GM13977 (cell line): ENCODE measurements at places on chromosomes 3 and 15.

DNA sequence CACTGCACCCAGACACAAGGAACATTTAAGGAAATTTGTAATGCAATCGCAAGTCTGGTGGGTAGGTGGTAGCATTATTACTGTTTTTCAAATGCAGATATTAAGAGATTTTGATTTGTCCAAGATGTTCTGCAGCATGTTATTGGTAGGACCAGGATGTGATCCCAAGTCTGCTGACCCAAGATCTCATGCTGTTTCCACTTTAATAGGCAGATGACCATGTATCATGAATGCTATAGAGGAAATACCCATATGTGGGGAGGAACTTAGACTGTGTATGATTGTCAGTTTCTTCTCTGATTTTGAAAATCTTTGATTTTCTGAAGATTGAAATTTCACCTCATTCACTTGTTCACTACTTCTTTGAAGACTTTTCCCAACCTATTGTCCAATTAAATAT, 28.7 kb downstream of the ATP6V1A start:
- no peak for DNase-seq

- DNase-seq, result peak; percentile 71
Measured at GRCh38 chr3:40476478-40477470, at the start of gene ZNF619. Gene ZNF619, plus strand, starts transcription at chr3:40477122. Its CDS starts 858 bp downstream, at chr3:40477980.

GRCh38 chr3:161291191-161291901, 70.2 kb downstream of the NMD3 start:
- no peak for DNase-seq

- no peak for DNase-seq
Measured at GRCh38 chr3:44923632-44924456, 49.4 kb downstream of the TGM4 start.

DNA sequence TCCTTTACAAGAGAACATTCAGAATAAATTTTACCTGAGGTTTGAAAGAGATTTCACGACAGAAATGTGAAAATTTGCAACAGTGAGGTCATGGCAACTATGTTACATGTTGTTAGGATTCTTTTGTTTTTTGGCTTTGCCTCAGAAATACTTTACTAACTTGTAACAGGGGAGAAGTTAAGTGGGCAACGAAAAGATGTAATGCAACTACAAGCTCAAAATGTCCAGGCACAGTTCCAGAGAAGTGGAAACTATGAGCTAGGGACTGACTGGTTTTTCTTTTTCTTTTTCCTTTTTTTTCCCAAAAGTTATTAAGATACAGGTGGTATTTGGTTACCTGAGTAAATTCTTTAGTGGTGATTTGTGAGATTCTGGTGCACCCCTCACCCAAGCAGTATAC, 111.5 kb upstream of the PPP2R3A start:
- no peak for DNase-seq

GRCh38 chr3:129211345-129211744, 27.6 kb upstream of the CNBP start:
- no peak for DNase-seq

DNA sequence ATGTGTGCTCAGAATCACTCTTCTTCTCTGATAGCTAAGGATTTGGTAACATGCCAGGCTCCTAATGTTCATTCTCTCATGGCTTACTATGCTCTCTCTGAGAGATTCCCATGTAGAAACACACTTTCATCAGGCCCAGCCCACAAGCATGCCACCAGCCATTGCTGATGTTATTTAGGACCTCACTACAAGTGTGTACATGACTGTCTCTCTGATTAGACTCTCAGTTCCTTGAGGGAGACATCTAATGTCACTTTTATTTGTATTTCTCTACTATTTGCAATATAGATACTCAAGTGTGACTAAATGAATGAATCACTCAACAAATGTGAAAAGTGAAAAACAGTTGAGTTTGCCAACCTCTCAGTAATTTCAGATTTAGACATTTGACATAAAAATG, 84.3 kb upstream of the ARL6 start:
- no peak for DNase-seq

- peak; percentile 95 for DNase-seq
Measured at GRCh38 chr15:30991255-30992235, at the start of gene MTMR10. Gene MTMR10, minus strand, starts transcription at chr15:30991628. Its CDS starts 122 bp downstream, at chr15:30991506.

- DNase-seq, result no peak
Measured at GRCh38 chr3:140546649-140547048, 131.2 kb upstream of the TRIM42 start.

- DNase-seq, result no peak
Measured at GRCh38 chr15:40102897-40103858, 5.5 kb downstream of the BMF start.

GRCh38 chr15:74038707-74039655, 43.4 kb downstream of the GOLGA6A start:
- DNase-seq, result no peak

GRCh38 chr3:71162221-71162620, 421.3 kb downstream of the FOXP1 start:
- DNase-seq, result no peak

DNA sequence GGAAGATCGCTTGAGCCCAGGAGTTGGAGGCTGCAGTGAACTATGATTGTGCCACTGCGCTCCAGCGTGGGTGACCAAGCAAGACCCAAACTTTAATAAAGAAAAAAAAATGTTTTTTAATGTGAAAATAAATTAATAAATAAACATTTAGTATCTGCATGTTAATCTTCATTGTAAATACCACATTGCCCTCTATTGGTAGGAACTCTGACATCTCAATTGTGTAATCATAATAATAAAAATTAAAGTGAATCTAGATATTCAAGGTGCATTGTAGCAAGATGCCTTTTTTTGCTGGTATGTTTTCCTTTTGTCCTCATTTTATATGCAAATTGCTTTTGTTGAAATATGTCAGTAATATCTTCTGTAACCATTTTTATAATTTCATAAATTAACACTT, 95.0 kb upstream of the LIMD1 start:
- DNase-seq, result peak; percentile 33

DNA sequence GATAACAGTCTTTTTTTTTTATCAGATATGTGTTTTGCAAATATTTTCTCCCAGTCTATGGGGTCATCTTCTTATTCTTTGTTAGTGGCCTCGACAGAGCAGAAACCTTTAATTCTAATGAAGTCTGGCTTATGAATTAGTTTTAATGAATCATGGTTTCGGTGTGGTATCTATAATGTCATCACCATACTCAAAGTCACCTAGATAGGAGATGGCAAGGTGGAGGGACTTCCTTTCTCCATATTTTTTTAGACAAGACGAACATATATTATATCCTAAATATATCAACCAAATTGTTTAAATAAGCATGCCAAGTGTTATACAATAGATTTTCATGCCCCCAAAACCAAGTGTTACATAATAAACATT, 60.4 kb downstream of the CD200 start:
- DNase-seq, result no peak

- no peak for DNase-seq
Measured at GRCh38 chr3:31648286-31648968, 115.7 kb downstream of the STT3B start.

DNA sequence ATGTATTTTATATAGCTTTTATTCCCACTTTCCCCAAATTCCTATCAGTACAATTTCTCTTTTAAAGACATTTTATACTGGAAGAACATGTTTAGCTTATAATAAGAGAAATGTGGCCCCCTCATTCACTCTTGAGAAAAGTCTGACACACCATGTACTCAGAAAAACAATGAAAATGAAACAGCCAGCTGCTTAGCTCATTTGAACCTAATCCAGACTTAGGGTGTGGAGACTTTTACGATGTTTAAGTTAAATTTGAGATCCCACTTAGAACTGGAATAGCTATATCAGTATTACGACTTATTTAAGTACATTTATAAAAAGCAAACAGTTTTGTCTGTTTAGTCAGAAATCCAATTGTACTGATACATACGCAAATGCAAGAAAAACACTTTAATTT, 252.3 kb upstream of the ARRDC4 start:
- no peak for DNase-seq

GRCh38 chr15:82537351-82537908, 2.8 kb downstream of the RPS17 start:
- DNase-seq, result no peak

GRCh38 chr15:92629276-92629974, 26.1 kb downstream of the FAM174B start:
- no peak for DNase-seq

DNA sequence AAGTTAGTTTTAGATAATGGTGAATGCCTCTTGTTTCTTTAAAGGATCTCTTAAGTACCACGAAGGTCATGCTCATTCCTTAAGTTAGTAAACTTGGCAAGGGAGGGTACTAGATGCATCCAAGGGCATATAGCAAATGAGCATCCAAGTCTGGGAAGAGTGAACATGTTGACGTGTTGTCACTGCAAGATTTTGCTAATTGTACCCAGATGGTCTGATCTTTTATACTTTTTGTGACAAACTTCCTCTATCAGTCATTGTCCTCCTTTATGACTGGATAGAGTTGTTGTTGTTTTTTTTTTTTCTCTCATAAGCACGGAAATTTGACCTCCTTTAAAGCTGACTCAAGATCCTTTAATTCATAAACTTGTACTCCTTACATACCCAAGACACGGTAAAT, 121.3 kb downstream of the CHST2 start:
- DNase-seq, result no peak

DNA sequence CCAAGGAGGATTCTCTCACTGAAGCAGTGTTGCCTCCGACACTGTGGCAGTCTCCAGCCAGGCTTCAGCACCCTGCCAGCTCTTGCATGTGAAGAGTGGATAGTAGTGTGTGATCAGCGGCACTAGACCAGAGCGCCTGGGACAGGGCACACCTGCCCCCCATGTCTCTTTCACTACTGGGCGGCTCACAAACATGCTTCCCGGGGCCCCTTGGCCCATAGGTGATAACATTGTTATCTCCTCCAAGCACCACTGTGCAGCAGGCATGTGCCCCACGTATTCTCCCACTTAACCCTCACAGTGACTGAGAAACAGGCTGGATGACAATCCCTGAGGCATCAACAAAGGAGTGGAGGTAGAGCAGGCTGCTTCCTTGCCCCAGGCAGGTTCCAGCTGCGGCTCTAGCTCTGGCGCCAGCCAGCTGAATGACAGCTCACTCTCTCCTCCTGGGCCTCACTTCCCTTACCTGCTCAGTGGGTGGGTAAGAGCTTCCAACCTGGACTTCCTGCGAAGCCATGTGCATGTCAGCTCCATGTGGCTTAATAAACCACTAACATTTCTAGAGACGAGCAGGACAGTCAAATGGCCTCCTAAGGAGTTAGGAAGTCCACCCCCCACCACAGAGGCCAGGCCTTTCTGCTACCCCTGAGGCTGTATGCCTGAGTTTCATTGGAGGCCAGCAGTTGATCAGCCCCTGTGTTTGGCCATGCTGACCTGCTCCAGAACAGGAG, 37.8 kb downstream of the KLF13 start:
- no peak for DNase-seq

- DNase-seq, result no peak
Measured at GRCh38 chr15:49135911-49136310, 19.5 kb downstream of the COPS2 start.

GRCh38 chr15:79673416-79674123, 223.2 kb downstream of the MTHFS start:
- peak; percentile 54 for DNase-seq

DNA sequence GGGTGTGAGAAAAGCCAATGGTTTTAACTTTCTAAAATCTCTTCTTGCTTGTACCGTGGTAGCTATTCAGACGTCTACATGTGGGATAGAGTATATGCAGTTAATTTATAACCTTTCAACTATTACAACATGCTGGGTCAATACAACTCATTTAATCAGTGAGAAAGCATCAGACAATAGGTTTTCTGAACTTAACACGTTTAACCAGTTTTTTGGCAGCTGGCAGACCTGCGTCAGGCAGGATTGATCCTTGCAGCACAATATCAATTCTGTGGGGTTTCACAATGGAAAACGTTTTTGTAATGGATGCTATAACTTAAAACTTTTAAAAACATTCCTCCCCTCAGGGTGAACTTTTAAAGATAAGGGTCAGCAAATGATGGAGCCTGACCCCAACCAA, 6.5 kb downstream of the GNB5 start:
- no peak for DNase-seq

DNA sequence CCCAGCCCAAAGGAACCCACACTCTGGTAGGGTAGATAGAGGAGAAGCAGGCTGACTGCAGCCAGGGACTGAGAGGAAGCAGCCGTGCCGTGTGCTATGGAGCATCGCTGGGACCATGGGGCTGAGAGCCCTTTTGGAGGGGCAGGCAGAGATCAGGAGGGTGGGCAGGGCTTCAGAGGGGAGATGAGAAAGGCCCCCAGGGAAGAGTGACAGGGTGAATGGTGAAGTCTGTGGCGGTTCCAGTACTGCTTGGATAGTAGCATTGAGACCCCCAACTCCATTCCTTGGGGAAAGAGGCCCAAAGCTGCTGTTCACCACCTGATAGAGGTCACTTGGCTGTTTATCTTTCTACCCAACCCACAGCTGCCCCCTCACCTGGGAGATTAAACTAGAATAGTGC, 80.0 kb upstream of the MRPS22 start:
- DNase-seq, result no peak

DNA sequence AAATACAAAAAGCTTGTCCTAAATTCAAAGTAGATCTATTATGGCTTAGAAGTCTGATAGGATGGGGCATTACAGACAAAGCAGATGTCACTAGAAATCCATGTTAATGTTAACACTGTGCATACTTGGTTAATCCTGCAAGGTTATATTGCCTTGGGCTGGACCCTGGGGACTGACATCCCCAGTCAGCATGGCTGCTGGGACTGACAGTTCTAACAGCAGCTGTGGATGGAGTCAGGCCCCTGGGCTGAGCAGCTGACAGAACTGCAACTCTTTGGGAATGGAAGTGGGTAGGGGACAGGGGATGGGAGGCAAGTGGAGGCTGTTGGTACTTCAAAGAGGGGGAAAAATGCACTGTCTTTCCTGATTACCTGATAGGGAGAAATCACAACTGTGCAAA, 7.5 kb downstream of the P2RY1 start:
- no peak for DNase-seq

DNA sequence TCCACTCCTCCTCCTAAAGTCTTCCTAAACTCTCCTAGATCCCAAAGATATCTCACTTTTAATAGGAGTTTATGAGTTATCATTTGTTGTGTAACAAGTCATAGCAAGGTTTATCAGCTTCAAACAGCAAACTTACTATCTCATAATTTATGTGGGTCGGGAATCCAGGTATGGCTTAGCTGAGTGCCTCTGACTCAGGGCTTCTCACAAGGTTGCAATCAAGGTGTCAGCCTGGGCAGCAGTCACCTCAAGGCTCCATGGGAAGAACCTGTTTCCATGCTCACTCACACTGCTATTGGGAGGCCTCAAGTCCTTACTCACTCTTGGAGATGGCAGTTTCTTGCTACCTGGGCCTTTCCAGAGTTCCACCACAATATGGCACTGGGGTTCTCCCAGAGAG, 889.8 kb downstream of the MCTP2 start:
- no peak for DNase-seq

- no peak for DNase-seq
Measured at GRCh38 chr3:13856006-13856405, 23.9 kb downstream of the WNT7A start.

DNA sequence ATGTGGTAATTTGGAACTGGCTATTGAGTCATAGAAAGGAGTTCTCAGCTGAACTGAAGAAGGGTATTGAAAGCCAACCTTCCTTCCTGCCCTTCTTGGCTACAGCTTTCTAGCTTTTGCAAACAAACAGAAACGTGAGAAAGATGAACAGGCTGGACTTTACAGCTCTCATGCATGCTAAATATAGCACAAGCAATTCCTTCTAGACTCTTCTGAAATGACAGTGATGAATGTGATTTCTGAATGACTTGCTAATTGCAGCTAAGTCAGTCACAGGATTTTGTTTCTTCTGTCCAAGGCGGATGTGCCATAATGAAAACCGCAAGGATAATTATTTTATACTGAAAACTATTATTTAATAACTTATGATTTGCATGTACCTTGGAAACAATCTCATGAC, 36.3 kb downstream of the BCHE start:
- DNase-seq, result no peak

- DNase-seq, result no peak
Measured at GRCh38 chr3:54261141-54261540, 138.8 kb downstream of the CACNA2D3 start.
